Fibroblast of skin of left quadriceps (primary cell): ENCODE measurements at places on chromosomes 4 and X.
A peak's percentile ranks its signal among the peaks of the same experiment; 100 is the strongest.

- DNase-seq = peak; percentile 42
Observed at GRCh38 chr4:151227731-151228130, 49.2 kb upstream of the PRSS48 start.

- DNase-seq = no peak
Observed at GRCh38 chr4:168846414-168846813, 163.6 kb downstream of the CBR4 start.

GRCh38 chr4:170940043-170940724 lies 850.4 kb upstream of the AADAT start:
- DNase-seq = no peak

DNA sequence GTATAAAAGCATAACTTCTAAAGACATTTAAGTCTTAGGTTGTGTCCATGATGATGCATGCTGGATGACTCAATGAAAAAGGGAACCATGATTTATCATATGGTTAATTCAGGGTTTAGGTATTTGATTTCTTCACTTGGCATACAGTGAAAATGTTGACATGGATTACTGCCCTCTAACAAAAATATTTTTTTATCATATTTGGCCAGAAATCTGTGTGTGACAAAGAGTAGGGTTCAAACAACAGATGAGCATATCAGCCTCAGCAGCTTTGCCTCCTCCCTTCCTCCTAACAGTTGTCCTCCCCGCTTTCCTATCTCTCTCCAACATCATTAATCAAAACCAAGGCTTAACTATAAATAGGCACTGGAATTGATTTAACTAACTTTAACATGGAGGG lies 46.3 kb downstream of the ARHGAP6 start:
- DNase-seq = peak; percentile 26

DNA sequence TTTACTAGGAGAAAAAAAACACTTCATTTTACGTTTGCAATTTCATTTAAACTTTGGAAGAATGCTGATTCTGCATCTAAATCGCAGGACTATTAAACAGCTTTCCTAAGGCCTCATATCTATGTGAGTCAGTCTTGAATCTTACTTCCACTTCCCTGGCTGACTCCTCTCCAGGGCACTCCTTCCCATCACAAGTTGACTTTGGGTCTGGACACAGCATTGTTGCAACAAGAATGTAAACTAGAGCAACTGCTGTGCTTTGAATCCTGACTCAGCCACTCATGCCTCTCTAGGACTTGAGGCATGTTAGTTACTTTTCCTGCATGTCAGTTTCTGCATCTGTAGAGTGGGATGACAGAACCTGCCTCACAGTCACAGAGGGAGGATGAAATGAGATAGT lies 413.8 kb downstream of the FAT4 start:
- DNase-seq = peak; percentile 47

DNA sequence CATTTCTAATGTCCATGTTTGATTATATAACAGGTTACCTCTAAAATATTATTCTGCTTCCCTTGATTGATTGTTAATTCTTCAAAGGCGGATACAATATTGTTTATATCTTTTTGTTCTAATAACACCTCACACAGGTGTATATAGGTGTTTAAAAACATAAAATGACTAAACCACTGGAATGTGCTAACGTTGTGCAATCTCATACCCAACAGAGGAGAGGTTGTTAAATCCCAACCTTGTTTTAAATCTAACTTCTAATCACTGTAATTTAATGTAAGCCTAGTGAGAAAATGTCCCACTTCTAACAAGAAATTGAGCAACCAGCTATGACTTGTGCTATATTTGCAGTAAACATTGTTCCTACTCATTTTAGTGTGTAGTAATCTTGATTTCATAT lies 1.3 kb downstream of the ODAM start:
- DNase-seq = no peak

- DNase-seq = peak; percentile 95
Observed at GRCh38 chr4:128468123-128468989, 180.7 kb upstream of the PGRMC2 start.

- no peak for DNase-seq
Observed at GRCh38 chrX:150044556-150044955, 106.3 kb upstream of the EOLA2 start.

- no peak for DNase-seq
Observed at GRCh38 chr4:70627620-70628019, 924 bp upstream of the ENAM start.

GRCh38 chrX:24207826-24208225 lies 58.3 kb downstream of the ZFX start:
- DNase-seq = no peak

GRCh38 chr4:124804584-124804983 lies 92.1 kb upstream of the ANKRD50 start:
- DNase-seq = peak; percentile 13

DNA sequence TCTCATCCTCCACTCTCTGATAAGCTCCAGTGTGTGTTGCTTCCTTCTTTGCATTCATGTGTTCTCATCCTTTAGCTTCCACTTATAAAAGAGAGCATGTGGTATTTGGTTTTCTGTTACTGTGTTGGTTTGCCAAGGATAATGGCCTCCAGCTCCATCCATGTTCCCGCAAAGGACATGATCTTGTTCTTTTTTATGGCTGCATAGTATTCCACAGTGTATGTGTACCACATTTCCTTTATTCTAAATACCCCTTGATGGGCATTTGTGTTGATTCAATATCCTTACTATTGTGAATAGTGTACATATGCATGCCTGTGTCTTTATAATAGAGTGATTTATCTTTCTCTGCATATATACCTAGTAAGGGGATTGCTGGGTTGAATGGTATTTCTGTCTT lies 155.1 kb downstream of the DCK start:
- no peak for DNase-seq

- DNase-seq = no peak
Observed at GRCh38 chr4:139933541-139933940, 220.4 kb downstream of the MAML3 start.

DNA sequence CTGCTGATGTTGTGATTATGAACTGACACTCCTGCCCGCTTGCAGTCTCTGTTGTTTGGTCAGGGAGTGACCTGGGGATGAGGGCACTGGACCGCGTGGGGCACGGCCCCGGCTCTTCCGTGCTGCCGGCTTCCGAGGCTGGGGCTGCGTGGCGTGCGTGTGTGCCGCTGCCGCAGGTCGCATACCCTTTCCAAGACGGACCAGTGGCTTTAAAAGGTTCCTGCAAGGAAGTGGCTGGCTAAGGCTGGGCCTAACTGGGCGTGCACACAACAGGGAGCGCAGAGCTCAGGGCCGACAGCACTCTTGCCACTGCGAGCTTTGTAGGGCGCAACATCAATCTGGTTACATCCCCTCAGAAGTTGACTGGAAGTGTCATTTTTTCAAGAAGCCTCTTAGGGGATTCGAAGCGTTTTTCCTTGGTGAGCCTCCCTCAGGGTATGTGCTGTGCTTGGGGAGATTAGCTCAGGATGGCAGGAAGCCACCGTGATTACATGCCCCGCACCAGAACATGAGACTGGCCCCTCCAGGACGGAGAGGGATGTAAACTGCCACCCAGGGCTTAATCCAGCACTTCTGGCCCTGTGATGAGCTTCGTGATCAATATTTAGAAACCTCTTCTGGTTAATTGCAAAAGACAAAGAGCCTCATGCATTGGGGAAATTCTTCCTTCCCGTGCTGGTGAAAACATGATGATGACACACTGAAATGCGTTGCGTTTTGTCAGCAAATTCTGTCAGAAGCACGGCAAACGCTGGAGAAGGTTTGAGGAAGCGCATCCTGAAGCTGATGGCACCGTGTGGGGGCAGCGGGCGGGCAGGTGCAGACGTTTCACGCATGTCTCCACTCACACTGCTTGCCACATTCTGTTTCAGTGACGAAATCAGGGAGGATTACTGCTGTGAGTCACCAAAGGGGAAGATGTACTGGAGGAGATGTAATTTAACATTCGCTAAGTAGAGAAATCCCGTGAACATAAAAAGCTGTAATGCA lies 11.1 kb downstream of the MAEA start:
- DNase-seq = peak; percentile 9

DNA sequence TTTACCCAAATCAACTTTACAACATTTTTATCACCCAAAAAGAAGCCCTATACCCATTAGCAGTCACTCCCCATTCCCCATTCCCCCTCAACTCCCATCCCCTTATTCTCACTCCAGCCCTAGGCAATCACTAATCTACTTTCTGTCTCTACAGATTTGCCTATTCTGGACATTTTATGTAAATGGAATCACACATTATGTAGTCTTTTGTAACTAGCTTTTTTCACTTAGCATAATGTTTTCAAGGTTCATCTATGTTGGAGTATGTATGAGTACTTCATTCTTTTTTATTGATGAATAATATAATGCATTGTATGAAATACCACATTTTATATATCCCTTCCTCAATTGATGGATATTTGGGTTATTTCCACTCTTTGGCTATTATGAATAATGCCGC lies 36.1 kb upstream of the HERC5 start:
- DNase-seq = no peak

- no peak for DNase-seq
Observed at GRCh38 chr4:76874176-76874575, 23.8 kb downstream of the SOWAHB start.

DNA sequence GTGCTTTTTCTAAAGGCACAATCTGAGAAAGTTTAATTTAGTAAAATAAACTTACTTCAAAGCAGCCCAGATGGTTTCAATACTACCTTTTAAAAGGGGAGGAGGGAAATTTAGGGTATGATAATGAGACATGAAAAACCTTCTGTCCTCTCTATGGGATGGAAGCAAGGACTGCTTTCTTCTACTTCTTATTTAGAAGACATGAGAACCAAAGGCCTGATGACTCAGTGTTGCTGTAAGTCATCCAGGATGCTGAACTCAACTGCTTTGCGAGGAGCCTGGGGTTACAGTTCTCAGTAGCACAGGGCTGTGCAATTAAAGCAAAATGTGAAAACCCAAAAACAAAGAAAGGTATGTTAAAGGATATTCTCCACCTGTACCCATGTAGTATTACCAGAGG lies 140.8 kb upstream of the EDNRA start:
- no peak for DNase-seq

GRCh38 chr4:2813446-2814405 lies 20.8 kb downstream of the SH3BP2 start:
- no peak for DNase-seq

- DNase-seq = no peak
Observed at GRCh38 chr4:7382634-7383014, 52.1 kb downstream of the PSAPL1 start.

DNA sequence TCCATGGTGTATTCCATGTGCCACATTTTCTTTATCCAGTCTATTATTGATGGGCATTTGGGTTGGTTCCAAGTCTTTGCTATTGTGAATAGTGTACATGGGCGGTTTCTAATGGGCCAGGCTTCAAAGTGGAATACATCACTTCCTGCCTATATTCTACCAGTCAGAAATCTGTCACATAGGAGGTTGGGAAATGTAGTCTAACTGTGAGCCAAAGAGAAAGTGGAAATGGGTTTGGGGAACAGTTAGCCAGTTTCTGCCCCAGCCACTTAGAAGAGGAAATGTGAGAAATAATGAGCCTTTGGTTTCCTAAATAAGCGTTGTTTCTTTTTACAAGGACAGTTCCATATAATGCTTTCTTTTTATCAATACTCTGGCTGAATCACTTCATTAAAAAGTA lies 85.1 kb upstream of the AP1S2 start:
- DNase-seq = no peak

GRCh38 chr4:504076-504475 lies 5.1 kb downstream of the PIGG start:
- DNase-seq = no peak

DNA sequence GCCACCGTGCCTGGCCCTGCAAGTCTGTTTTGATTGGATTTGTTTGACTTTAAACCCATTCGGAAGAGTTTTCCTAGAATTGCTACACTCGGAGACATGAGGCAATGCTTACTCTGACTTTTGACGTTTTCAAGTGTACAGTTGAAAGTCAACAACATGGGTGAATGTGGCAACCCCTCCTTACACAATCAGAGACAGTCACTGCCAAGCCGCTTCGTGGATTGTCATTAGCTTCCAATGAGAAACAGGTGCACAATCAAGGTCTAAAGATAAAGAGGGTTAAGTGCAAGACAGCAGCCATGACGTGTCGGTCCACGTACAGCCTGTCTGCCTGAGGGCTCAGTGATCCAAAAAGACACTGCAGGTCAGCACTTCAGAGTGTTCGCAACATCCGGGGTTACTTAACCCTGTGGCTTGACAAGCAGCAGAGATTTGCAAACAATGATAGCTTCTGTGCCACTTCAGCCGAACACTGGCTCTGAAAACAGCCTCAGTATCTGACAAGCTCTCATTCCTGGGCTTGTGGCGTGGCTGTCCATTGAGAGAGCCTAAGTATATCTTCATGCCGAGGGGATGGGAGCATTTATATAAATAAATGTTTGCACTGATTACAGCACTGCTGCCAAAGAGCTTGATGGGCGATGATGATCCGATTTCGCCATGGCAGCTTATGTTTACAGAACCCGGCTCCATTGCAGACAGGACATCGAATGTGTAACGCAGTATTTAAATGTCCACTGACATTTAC lies 180.0 kb downstream of the DHRSX start:
- no peak for DNase-seq

- DNase-seq = no peak
Observed at GRCh38 chr4:186020106-186020792, 48.7 kb upstream of the TLR3 start.

- DNase-seq = no peak
Observed at GRCh38 chr4:153023692-153024394, 87.7 kb downstream of the FHDC1 start.

DNA sequence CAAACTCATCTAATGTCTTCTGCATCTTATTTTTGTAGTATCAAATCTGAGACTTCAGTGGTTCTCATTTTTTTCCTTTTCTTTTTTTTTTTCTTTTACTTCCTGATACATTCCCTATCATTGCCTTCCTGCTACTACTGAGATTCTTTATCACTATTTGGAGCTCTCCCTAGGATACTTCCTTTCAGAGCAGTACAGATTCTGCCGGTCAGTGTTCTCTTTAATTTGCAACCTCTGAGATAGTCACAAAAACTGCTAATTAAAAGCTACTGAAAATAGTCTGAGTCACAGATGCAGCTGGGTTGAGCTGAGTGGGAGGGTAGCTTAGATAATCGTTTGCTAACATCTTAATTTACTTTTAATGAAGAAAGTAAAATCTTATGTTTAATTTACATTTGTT lies 1279.7 kb downstream of the ARAP2 start:
- no peak for DNase-seq

- DNase-seq = no peak
Observed at GRCh38 chr4:46594661-46595060, 204.7 kb upstream of the GABRA2 start.

- no peak for DNase-seq
Observed at GRCh38 chr4:21002976-21003375, 302.7 kb downstream of the PACRGL start.

GRCh38 chr4:186936496-186937375 lies 213.1 kb upstream of the FAT1 start:
- DNase-seq = peak; percentile 50

- DNase-seq = peak; percentile 49
Observed at GRCh38 chr4:176340871-176341685, 21.3 kb downstream of the SPCS3 start.
